ENCODE measurements at places on chromosomes 1 and 21. TPM values are rescaled to one million over a fixed set of nuclear protein-coding genes. Genes with fewer than 3 reads are reported as not detected.

Gene PCP4
- total RNA-seq: not detected

Gene C1orf87
- not detected for total RNA-seq

GRCh38 chr1:198597690-198598430, 41.0 kb upstream of the PTPRC start:
- no peak for DNase-seq

DNA sequence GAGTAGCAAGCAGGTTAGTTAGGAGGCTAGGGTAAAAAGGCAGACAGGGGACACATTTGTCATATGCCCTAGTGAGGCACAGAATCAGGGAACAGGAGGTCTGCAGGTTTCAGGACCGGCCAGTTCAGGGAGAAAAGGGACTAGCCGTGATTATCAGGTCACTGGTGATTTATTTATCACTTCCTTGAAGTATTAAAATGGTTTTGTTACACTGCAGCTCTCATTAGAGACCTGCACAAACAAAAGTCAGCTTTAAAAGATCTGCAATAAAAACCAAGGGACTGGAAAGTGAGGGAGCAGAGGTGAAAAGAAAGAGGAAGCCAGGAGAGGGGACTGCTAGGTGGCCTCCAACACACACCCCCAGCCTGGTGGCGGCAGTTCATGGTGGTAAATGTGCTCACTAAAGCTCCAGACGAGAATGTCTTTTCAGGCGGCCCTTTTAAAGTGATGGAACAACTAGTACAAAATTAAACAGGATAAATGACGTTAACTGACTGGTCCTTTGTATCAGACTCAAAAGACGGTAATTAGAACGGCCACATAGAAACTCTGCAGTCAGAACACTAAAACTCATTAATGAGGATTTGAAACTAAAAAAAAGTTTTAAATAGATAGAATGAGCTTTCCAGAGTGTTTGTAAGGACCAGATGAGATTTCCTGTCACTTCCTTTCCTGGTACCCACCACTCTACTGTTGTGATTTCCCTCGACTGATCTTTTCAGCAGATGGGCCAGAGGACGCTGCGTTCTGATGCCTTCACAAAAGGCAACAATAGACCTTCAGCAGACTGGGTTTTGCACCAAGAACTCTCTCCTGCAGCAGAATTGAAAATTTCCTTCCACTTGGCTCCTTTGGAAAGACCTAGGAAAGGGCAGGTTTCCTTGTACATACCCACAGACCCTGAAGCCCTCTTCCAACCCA, 136.8 kb downstream of the NTPCR start:
- DNase-seq: no peak

DNA sequence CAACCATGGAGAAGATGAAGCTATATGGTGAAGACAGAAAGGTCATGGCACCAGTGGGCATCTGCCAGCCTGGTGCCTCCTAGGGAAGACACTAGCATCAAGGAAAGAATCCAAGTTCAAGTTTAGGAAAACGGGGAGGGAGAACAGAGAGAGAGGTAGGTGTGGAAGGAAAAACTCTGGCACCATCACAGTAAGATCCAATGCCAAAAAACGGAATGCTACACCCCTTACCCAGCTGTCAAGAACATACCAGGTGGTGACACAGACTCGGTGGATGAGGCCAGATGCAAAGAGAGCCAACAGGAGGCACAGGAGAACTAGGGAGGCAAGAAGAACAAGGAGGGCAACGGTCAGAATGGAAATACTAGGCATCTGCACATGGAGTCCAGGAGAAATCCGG, 3.6 kb downstream of the KRTCAP2 start:
- no peak for DNase-seq

Gene TSSK3
- total RNA-seq: not detected

Gene HSD11B1
- not detected for total RNA-seq

Gene SLC25A34
- total RNA-seq: 2.8 TPM

DNA sequence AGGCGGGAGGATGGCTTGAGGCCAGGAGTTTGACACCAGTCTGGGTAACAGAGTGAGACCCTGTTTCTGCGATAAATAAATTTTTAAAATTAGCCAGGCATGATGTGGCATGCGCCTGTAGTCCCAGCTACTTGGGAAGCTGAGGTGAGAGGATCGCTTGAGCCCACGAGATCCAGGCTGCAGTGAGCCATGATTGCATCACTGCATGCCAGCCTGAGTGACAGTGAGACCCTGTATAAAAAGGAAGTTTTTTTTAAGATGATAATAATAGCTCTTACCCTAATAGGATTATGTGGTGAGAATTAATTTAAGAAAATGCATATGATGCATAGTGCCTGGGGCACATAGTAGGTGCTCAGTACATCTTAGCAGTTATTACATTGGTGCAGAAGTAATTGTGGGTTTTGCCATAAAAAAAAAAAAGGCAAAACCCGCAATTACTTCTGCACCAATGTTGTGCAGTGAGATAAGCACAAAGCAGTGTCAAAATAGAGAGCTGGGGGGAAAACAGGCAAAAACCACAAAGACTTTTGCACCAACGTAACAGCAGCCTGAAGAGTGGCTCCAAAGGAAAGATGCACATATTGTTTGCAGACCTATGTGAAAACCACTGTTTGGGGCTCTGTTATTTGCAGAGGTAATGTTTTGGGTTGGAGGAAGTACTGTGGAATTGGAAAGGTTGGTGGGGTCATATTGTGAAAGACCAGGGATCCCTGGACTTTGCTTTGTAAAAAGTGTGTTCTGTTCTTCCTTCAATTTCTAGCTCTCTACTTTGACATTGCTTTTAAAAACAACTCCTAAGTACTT, 72.4 kb downstream of the PLXNA2 start:
- DNase-seq: no peak

- no peak for DNase-seq
Measured at GRCh38 chr1:227779021-227779441, 36.4 kb upstream of the PRSS38 start.

DNA sequence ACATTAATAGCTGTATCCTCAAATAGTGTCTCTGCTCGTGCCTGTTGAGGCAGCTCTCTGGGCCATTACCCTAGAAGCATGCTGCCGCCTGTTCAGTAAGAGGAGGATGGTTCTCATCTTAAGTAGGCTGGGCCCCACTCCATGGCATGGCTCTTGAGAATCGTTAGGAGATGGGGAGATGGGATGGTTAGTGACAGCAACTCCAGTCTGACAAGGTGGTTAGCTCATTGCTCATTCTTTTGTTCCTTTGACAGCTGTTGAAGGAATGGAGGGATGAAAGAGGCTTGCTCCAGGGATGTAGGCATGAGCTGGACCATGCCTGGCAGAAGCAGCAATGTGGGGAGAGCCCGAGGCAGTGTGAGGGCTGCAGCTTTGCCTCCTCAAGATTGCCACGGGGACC, 68.2 kb downstream of the MAP10 start:
- no peak for DNase-seq

DNA sequence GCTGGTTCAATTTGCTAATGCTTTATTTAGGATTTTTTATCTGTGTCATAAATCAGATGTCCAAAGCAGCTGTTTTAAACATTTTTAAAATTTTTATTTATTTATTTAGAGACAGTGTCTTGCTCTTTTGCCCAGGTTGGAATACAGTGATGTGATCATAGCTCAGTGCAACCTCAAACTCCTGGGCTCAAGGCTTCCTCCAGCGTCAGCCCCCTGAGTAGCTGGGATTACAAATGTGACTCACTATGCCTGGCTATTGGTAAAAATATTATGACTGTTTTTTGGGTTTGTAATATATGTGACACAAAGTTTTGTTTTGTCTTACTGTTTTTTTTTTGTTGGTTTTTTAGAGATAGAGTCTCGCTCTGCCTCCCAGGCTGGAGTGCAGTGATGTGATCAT, 11.8 kb downstream of the ZBED6 start:
- no peak for DNase-seq

Gene C1orf141
- total RNA-seq: not detected

Gene PPP1R12B
- 15.0 TPM for total RNA-seq

Gene TDRKH
- 6.4 TPM for total RNA-seq

- no peak for DNase-seq
Measured at GRCh38 chr21:31448496-31448895, 104.4 kb upstream of the TIAM1 start.
